Esophagus mucosa (tissue), 1 donor: ENCODE measurements at places on chromosomes 11 and 22.

DNA sequence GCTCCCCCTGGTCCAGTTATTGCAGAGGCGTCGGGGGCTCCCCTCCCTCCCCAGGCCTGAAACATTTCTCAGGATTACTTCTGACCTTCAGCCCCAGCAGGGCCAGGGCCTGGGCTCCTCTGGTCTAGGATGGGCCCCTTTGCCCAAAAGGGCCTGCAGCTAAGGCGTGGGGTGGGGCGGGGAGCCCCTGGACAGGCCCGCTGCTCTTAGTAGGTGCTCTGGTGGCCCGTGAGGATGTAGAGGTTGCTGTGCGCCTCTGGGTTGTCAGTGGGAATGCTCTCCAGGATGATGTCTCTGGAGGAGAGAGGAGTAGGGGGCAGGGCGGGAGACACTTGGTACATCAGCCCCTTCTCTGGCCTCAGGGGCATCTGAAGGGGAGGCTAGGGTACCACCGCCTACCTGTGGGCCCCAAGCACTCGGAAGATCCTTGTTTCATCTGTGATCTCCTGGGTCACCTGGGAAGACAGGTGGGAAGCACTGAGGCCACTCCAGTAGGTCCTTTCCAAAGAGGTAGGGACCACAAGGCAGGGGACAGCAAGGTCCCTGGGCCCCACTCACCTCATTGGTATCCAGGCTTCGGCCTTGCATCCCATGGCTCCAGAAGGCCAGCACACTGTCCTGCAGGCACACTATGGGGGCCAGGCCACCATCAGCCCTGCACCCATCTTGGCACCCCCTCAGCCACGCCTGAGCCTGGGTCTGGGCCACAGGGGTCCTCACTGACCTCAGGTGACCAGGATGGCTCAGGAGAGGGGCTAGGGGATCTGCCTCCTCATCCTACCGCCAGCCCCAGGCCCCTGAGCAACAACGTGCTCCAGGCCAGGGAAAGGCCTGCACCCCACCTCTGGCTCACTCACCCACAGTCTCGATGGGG, 11.2 kb upstream of the SF1 start:
- no peak for ATAC-seq

DNA sequence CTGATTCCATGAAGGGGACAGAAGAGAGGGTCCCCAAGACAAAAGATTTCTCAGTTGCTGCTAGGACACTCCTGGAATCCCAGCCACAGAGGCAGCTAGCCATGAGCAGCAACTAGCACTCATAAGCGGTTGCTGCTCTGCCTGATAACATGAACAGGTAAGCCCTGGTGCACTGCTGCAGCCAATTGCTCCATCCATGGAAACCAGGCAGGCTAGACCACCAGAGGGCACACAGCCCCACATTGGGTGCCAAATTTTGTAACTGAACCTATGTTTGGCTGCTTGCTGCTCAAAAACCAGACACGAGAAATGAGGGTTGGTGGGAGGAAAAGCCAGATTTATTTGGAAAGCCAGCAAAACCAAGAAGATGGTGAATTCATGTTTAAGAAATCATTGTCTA, 21.9 kb upstream of the QSER1 start:
- ATAC-seq: no peak

DNA sequence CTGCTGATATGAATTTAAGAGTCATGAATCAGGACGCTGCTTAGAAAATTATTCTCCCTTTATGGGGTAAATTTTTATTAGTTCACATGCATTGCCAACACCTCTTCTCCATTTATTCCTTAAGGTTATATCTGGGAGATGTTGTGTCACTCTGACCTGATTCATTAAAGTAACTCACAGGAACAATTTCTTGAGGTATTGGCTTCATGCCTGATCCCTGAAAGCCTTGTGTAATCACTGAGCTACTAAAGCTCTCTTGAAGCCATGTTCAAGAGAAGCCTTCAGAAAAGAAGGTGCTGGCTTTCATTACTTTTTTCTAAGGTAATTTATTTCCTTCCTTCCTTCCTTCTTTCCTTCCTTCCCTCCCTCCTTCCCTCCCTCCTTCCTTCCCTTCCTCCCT, 420.6 kb downstream of the RAB38 start:
- no peak for ATAC-seq

DNA sequence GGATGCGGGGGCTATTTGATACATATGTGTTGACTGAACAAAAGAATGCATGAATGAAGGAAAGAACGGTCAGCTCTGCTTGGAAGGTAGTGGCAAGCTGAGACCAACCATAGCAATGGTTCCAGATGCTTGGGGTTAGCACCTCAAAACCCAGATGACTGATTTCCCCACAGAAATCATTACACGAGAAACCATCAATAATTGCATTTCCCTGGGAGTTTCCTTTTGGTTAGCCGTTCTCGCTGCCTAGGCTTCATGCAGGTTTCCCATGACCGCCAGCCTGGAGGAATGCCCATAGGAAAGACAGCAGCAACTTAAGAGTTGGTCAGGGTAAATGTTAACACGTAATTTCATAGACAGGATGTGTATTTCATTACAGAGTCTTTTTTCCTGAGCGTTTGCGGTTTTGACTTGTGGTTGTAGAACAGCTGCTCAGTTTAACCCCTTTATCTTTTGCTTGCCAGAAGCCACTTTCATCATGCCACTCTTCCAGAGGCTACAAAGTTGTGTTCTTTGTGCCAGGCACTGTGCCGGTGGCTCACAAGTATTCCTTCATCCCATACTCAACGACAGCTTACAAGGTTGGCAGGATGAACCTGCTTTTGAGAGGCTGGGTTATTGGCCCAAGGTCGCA, 2.8 kb downstream of the IL17RA start:
- ATAC-seq: no peak

GRCh38 chr11:64099436-64099835, 63.7 kb downstream of the FLRT1 start:
- ATAC-seq: no peak

DNA sequence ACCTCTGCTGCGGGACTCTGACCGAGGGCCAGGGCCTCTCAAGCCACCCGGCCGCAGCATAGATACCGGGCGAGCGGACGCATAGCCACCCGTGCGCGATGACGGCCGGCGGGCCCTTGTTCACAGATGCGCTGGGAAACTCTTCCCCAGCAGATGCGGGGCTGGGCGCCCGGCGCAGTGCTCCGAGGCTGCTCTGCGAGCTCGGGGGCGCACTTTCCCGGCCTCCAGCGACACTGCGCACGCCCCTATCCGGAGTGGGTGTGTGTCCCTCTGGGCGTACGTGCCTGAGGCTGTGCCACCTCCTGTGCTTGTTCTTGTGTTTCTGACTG, 104.7 kb upstream of the E2F8 start:
- peak; percentile 15 for ATAC-seq

DNA sequence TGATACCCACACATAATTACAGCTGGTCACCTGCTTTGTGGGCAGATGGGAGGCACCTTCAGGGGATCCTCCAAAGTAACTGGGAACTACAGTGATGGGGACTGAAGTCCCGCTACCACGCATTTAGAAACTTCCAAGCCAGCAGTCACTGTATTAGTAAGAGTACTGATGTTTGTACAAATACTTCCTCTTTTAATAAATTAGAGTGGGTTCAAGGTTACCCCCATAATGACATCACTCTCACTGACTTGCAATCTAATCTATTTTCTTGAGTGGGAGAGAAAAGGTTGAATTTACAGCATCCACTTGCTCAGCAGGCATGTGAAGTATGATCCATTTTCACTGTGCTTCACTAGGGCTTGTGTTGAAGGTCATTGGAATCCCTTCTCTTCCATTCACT, 72.1 kb upstream of the TIMP3 start:
- ATAC-seq: no peak

DNA sequence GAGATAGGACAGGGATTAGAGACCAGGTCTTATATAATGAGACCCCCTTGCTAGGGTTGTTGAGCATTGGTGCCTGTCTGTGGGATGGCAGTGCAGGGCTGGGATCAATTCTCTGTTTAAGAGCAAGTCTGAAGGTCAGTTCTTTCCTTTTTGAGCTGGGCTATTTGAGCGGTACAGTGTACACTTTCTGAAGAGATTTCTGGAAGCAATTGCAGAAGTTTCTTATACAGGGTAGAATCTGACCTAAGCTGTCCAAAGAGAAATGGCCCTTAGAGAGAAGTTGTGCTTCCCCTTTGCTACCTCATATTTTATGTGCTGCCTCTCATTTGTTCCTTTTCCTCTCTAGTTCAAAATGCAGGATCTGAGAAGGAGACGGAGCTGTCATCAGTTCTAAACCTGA, 35.8 kb downstream of the CSTPP1 start:
- ATAC-seq: no peak

GRCh38 chr22:24841261-24841660, 35.2 kb downstream of the SGSM1 start:
- no peak for ATAC-seq

- no peak for ATAC-seq
Measured at GRCh38 chr11:68775951-68776388, 24.6 kb upstream of the TESMIN start.

DNA sequence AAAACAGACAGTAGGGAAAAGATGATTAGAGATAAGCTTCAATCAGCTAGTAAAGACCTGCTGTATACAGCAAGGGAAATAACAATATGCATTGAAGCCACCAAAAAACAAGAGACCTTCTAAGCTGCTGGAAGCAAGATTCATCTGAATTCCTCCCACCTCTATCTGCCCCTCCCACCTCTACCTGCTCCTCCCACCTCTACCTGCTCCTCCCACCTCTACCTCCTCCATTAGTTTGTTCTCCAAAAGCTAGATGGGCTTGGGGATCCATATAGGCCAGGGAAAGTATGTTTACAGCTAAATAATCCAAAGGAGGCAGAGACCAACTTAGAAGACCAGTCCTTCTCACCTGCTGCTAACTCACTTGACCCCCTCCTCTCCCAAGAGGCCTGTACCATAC, 33.2 kb downstream of the PAK1 start:
- no peak for ATAC-seq

DNA sequence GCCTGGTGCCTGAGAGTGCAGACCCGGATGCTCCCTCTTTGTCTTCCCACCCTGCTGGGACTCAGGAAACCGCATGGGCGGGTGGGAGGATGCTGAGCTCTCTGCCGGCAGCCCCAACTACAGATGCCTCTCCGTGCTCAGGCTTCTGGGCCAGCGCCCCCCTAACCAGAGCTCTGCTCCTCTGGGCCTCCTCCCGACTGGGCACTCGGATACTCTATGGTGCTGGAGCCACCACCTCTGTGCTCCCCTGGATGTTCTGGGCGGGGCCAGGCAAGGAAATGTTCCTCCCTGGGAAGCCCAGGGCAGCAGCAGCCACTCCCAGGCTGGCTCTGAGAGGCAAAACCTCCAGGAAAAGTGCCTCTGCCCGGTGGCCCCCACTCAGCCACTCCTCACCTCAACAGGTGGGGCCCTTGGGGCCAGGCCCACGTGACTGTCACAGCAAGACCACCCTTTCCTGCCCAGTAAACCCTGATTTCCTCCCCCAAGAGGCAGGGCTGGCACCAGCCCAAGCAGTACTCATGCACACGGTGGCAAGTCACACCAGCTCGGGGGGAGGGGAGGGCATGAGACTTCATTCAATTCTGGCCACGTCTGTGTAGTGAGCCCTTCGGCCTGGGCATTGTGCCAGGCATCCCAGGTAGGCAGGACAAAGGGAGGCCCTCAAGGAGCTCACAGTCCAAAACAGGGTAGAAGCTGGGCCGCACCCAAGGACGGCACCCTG, 54.7 kb upstream of the TCF20 start:
- ATAC-seq: peak; percentile 28

DNA sequence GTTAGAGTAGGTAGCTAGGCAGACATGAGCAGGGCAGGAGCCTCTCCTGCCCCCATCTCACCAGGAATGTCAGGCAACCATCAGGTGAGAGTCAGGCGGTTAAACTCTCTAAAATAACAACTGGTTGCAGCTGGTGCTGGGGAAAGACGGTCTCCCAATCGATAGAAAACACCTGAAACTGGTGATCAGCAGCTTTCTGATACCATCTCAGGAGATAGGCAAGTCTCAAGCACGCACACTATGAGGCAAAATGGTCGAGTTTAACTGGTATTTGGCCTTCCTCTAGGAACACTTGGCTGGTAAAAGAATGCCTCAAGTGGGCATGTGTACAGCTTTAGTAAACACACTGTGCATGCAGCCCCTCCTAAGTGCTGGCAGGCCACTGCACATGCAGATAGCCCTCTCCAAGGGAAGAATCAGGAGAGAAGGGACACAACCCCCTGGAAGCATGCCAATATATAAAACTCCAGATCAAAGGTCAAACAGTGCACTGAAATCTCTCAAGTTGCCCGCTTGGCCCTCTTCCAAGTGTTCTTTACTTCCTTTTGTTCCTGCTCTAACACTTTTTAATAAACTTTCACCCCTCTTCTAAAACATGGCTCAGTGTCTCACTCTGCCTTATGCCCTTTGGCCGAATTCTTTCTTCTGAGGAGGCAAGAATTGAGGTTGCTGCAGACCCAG, 88.7 kb downstream of the USP35 start:
- no peak for ATAC-seq

- no peak for ATAC-seq
Measured at GRCh38 chr22:24146791-24147353, 34.4 kb upstream of the SUSD2 start.

- ATAC-seq: no peak
Measured at GRCh38 chr11:123187248-123187647, 7.8 kb downstream of the CLMP start.

- no peak for ATAC-seq
Measured at GRCh38 chr11:123384116-123384515, 46.0 kb upstream of the GRAMD1B start.

DNA sequence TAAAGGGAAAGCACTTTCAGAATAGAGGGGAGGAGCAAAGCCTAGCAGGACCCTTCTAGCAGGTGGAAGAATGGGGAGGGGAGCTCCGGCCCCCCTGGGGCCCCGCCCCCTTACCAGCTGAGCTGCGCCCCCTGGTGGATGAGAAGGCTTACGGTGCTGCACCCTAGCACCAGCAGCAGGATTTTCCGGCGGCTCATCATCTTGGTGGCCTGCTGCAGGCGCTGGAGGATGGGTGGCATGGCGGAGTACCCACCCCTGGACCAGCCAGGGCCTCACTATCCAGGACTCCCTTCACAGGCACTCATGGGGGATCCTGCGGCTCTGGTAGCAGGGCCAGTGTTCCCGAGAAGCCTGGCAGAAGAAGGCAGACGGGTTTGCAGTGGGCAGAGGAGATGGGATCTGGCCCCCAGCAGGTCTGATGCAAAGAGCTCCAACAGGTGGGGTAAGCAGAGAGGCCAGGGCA, 3.8 kb downstream of the GAL3ST3 start:
- ATAC-seq: peak; percentile 67

DNA sequence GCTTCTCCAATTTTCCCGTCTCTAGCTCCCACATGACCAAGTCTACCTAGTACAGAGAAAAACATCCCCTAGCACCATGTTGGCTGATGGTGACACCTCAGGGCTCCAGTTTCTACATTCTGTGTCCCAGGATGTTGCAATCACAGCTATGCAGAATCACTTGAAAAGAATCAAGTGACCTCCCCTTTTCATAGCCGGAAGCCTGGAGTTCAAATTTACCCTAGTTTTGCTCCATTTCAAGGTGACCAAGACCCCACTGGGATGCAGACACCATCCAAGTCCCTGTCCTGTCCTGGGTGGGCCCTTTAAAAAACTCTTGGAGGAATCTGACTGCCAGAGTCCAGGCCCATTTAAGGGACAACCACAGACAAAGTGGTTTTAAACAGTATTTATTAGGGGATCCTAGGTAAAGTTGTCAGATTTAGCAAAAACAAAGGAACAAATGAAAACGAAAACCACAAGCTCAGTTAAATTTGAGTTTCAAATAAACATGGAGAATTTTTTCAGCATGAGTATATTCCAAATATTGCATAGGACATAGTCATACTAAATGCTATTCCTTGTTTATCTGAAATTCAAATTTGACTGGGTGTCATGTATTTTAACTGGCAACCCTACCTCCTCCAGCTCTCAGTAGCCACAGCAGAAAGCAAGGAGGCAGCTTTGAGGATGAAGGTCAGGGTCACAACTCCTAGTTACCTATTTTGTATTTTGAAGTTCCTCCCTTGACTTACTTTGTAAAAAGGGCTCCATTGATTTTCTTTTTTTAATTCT, 52.4 kb downstream of the MIAT start:
- no peak for ATAC-seq

- no peak for ATAC-seq
Measured at GRCh38 chr11:109197656-109198055, 224.3 kb upstream of the C11orf87 start.
